ENCODE measurements at places on chromosomes 1 and 21.

DNA sequence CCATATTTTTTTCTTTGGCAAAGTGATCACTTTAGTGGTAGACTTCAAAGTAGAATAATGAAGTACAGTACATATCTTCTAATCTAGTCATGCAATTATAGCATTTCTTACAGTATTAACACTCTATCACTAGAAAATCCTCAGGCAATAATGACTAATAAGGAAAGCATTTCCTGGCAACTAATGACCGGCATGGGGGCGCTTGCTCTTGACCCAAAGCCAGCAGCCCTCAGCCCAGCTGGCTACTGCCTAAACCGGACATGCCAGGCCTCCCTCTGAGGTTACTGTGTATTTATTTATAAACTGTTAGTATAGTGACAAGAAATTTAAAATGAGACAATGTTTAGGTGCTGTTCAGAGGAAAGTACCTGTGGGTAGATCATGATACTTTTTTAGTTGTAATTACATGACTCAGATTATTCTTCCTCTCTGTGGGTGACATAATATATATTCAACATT lies 633.8 kb downstream of the PTPRC start:
- DNase-seq = no peak

DNA sequence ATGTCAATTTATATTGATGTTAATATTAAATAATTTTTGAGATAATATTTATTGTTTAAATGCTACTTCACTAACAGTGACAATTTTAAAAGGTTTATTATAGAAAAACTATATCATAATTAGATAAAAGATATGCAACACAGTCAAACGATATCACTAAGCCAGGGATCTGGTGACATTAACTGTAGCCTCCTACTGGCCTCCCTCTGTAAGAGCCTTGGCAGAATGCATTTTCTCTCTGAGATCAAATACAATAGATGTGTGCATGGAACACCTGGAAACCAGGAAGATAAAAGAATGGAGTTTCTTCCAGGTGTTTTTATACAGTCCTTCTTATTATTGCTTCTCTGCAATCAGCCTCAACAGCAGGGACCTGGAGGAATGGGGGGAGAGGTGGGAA lies 1762.1 kb downstream of the BRINP3 start:
- DNase-seq = no peak

GRCh38 chr1:198793714-198794113 lies 154.9 kb downstream of the PTPRC start:
- no peak for DNase-seq

DNA sequence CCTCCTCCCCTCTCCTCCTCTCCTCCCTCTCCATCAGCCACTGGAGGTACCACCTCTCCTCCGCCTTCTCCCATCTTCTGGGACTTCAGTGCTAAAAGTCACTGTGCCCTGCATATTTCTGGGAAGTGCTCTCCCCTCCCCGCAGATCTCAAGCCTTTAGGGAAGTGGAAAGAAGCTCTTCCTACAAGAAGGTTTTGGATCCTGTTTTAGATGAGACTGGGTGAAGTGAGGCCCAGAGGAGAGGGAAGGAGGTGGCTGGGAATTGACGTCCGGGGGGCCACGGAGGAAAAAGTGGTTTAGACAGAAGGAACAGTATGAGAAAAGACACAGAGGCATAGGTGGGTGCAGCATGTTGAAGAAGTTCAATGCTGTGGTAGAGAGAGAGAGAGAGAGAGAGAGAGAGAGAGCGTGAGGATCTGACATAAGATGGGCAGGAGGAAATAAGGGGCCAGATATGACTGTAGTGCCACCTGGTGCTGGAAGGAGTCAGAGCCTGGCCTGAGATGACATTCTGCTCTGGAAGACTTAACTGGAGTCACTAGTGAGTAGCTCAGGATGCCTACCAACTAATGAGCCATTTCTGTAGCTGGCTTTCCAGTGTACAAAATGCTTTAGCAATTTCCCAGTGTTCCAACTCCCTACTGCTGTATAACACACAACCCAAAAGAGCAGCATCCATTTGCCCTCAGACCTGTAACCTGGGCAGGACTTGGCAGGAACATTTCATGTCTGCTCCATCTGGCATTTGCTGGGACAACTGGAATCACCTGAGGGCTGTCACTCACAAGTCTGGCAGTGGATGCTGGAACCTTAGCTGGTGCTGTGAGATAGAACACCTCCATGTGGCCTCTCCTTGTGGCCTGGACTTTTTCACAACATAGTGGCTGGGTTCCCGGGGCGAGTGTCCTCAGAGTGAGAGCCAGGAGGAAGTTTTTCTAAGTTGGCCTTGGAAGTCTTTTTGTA lies 16.6 kb upstream of the ZSCAN20 start:
- DNase-seq = no peak

- DNase-seq = no peak
Observed at GRCh38 chr21:46606427-46606813, 1.5 kb upstream of the S100B start.

GRCh38 chr1:26387447-26387846 lies 14.9 kb upstream of the ZNF683 start:
- no peak for DNase-seq

- DNase-seq = no peak
Observed at GRCh38 chr1:82152356-82153271, 351.9 kb downstream of the ADGRL2 start.

DNA sequence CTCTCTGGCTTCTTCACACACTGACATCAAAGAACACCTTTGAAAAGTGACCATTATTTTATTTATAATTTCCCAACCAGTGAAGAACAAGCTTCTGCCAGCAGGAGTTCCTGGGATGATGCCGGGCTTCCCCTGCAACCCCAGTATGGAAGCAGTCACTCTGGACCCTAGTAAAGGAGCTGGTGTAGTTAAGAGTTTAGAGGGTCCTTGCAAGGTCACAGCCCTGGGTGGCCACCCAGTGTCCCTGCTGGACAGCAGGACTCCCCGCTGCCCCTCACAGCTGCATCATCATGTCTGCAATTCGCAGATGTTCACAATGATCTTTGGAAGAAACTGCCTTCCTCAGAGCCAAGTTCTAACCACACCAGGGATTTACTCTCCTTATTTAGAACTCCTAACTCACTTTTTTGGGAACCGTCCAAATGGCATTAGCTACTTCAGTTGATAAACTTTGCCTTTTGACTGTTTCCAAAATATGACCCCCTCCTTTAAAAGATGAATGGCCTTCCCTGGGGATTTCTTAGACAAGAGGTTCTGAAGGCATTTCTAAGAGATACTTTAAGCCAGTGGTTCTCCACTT lies 90.6 kb downstream of the HIVEP3 start:
- DNase-seq = no peak

DNA sequence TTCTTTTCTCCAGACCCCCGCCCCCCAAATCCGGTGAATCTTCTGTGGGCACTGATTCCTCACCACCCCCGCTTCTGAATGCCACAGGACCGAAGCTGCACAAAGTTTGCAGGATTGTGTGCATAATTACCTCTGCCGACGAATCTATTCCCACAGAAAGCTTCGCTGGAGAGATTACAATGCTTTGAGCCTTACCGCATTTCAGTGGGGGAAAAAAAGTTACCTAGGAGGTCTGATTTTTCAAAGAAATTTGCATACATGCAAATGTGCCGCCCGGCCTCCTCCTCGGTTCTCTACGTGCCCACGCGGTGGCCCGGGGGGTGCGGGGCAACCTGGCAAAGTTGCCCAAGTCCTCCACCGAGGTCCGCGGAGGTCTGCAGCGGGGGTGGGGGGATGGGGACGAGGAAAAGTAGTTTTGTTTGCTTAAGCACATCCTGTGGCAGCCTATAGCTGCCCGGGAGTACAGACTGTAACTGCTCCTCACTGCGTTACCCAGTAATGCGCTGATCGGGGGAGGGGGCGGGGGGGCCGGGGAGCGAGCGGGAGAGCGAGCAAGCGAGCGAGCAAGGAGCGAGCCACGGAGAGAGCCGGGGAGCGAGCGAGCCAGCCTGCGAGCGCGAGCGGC lies 563 bp upstream of the NFIA start:
- DNase-seq = peak; percentile 67

- no peak for DNase-seq
Observed at GRCh38 chr1:44424747-44425146, 19.7 kb downstream of the RNF220 start.
